ENCODE measurements at places on chromosomes 6 and 20. TPM values are rescaled to one million over a fixed set of nuclear protein-coding genes. Genes with fewer than 3 reads are reported as not detected.

- H3K4me1 ChIP-seq = no peaks in the 10 kb centered on the region
- H3K36me3 ChIP-seq = no peaks in the 10 kb centered on the region
- no peak overlapping the region for H3K27ac ChIP-seq
Observed at GRCh38 chr20:42366626-42367025, 748.4 kb upstream of the CHD6 start.

DNA sequence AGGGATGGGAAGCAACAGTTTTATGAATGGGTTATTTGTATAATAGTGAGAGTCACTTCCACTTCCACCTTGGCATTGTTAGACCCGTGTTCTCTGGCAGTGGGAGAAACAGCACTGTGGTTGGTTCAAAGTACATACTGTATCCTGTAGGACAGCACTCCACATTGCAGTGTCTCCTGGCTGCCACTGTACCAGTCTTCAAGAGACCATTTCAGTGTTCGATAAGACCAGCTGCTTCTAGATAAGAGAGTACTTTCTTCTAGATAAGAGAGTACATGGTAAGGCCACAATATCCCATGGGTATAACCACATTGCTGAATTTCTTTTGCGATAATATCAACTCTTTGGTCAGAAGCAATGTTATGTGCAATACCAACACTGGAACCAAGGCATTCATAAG lies 28.8 kb downstream of the FITM2 start:
- H3K27ac ChIP-seq = no peak overlapping the region
- no peaks in the 10 kb centered on the region for H3K27me3 ChIP-seq
- DNase-seq = no peak
- peaks cover 17% of the 10 kb centered on the region for H3K36me3 ChIP-seq

- no peaks in the 10 kb centered on the region for H3K27me3 ChIP-seq
- H3K27ac ChIP-seq = peak overlapping the region; percentile 96
- peak overlapping the region; percentile 77 for H3K4me3 ChIP-seq
- H3K36me3 ChIP-seq = peaks cover 2% of the 10 kb centered on the region
Observed at GRCh38 chr6:52992980-52993920, 1.8 kb downstream of the GSTA4 start.

DNA sequence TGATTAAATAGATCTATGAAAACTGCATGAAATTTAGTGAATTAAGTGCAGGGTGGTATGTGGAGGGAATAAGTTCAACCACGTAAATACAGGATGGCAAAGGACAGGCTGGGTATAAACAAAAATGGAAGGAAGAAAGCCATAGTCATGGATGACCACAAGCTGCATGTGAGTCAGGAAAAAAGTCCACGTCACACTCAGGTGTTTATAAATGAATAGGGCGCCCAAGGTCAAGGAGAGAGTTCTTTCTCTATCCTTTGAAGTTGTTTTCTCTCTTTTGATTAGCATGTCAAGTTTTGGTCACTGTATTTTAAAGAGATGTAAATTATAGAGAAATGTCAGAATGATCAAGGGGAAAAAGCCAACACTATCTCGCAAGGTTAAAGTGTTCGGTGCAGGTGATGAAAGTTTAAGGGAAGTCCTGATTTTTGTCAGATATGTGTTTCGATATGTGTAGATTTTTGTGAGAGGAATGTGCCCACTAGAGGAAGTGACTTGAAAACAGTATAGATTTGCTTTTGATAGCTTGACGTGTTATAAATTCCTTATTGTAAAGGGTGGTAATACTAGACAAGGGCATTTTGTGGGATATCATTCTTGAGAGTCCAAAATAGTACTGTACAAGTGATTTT lies 58.7 kb downstream of the MAP3K4 start:
- no peaks in the 10 kb centered on the region for H3K27me3 ChIP-seq
- H3K4me1 ChIP-seq = no peaks in the 10 kb centered on the region
- H3K27ac ChIP-seq = no peak overlapping the region
- no peak for DNase-seq
- no peak overlapping the region for H3K4me3 ChIP-seq

DNA sequence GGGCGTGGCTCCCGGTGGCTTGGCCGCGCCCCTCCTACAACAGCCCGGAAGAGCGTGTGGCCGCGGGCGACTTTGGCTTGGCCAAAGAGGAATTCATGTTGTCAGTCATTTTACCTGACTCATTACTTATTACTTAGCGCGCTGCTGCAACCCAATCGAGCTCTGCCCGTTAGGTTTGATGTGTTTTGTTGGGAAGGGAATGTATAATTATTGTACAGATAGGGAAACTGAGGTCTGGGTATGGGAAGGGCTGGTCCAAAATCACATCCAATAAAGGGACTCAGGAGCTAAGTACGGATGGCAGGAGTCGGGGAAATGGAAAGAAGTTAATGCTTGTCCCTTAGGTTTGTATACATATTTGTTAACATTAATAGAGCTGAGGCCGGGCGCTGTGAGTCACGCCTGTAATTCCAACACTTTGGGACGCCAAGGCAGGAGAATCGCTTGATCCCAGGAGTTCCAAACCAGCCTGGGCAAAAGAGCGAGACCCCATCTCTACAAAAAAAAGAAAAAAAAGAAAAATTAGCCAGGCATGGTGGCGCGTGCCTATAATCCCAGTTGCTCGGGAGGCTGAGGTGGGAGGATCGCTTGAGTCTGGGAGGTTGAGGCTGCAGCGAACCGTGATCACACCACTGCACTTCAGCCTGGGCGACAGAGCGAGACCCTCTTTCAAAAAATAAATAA lies 639 bp upstream of the ZNF335 start:
- no peak for DNase-seq
- H3K36me3 ChIP-seq = peaks cover 21% of the 10 kb centered on the region
- peaks cover 26% of the 10 kb centered on the region for H3K4me1 ChIP-seq
- H3K27me3 ChIP-seq = no peaks in the 10 kb centered on the region
- H3K4me3 ChIP-seq = peak overlapping the region; percentile 93

- DNase-seq = no peak
- H3K4me1 ChIP-seq = peaks cover 16% of the 10 kb centered on the region
- H3K27ac ChIP-seq = no peak overlapping the region
- H3K36me3 ChIP-seq = no peaks in the 10 kb centered on the region
Observed at GRCh38 chr6:41625442-41625841, 12.8 kb upstream of the MDFI start.

- H3K27ac ChIP-seq = peak overlapping the region; percentile 99
- H3K27me3 ChIP-seq = no peaks in the 10 kb centered on the region
- H3K36me3 ChIP-seq = no peaks in the 10 kb centered on the region
- peaks cover 5% of the 10 kb centered on the region for H3K4me1 ChIP-seq
Observed at GRCh38 chr6:121335087-121336008, 1.1 kb upstream of the TBC1D32 start.

LBP gene
- not detected for total RNA-seq

ADA gene
- 2.8 TPM for total RNA-seq

RPP21 gene
- 15.7 TPM for total RNA-seq

TMEM200A gene
- 8.8 TPM for total RNA-seq

NFS1 gene
- 26.2 TPM for total RNA-seq

PCMTD2 gene
- total RNA-seq = 79.6 TPM

PLAGL2 gene
- 4.5 TPM for total RNA-seq

OR2H1 gene
- total RNA-seq = not detected
